ENCODE measurements at places on chromosomes 4 and X. TPM values are rescaled to one million over a fixed set of nuclear protein-coding genes. Genes with fewer than 3 reads are reported as not detected.
A peak's percentile ranks its signal among the peaks of the same experiment; 100 is the strongest.

DNA sequence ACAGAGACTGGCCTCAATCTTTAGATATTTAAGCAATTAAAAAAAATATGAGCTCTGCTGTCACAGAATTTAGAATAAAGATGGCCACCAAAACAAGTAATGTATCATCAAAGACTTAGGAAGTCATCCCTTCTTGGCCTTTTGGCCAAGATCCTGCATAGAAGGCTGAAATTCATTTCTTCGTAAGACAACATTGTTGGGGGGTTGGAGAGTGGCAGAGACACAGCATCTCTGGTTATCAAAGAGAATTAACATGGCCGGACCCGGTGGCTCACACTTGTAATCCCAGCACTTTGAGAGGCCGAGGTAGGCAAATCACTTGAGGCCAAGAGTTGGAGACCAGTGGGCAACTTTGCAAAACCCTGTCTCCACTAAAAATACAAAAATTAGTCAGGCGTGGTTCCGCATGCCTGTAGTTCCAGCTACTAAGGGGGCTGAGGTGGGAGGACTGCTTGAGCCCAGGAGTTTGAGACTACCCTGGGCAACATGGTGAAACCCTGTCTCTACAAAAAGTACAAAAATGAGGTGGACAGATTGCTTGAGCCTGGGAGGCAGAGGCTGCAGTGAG is 4.0 kb downstream of the PPM1K start:
- no peak for DNase-seq
- H3K4me1 ChIP-seq = peaks cover 51% of the 10 kb centered on the region
- H3K27ac ChIP-seq = no peak overlapping the region
- H3K27me3 ChIP-seq = no peaks in the 10 kb centered on the region

- H3K36me3 ChIP-seq = peaks cover 2% of the 10 kb centered on the region
- no peak for DNase-seq
- H3K27ac ChIP-seq = no peak overlapping the region
- H3K4me1 ChIP-seq = peaks cover 17% of the 10 kb centered on the region
These were observed 64.7 kb upstream of the TNIP3 start for GRCh38 chr4:121228848-121229247.

DNA sequence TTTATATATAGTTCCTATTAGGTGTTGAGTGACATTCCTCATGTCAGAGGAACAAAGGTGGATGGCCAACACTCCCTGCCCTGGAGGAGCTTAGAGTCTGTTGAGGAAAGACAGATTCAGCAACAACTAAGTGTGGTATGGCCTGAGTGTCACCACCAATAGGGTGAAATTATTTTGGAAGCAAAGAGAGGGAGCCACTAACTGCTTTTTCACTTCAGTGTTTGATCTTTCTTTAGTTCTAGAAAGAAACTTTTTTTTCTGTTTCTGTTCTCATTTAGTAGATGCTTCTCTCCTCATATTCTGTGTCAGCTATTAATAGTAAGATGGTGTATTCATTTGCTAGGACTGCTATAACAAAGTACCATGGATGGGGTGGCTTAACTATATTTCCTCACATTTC is 81.5 kb downstream of the ARX start:
- H3K4me3 ChIP-seq = no peak overlapping the region
- no peak overlapping the region for H3K27ac ChIP-seq
- DNase-seq = no peak
- peaks cover 3% of the 10 kb centered on the region for H3K36me3 ChIP-seq
- H3K27me3 ChIP-seq = no peaks in the 10 kb centered on the region
- no peaks in the 10 kb centered on the region for H3K4me1 ChIP-seq

- peak overlapping the region; percentile 80 for H3K4me3 ChIP-seq
- peaks cover 3% of the 10 kb centered on the region for H3K27me3 ChIP-seq
- H3K27ac ChIP-seq = peak overlapping the region; percentile 75
- peak; percentile 76 for DNase-seq
- H3K36me3 ChIP-seq = no peaks in the 10 kb centered on the region
These were observed 27.0 kb upstream of the TMEM131L start for GRCh38 chr4:153438916-153439756.

DNA sequence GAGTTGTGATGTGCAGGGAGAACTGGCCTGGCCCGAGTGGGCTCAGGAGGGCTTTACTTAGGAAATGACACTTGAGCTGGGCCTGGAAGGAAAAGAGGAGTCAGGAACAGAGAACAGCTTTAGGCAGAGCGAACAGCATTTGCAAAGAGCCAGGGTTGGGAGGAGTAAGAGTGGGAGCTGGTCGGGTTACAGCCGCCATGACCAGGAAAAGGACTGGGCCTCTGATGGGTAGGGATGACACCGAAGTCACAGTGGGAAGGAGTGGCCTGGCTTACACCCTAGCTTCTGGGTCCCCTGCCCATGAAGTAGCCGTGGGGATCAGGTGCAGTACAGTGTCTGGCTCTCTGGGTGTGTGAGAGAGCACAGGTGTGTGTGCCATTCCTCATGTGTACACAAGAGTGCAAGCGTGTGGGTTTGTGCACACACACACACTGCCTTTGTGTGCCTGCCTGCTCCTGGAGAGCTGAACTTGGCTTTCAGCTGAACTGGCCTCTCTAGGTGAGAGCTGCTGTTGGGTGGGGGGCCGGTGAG is 31.6 kb downstream of the TRMT44 start:
- no peak overlapping the region for H3K4me3 ChIP-seq
- DNase-seq = no peak
- H3K27ac ChIP-seq = no peak overlapping the region
- no peaks in the 10 kb centered on the region for H3K27me3 ChIP-seq
- H3K4me1 ChIP-seq = no peaks in the 10 kb centered on the region

GRCh38 chrX:119871245-119871598 is 311 bp downstream of the RNF113A start:
- no peak for DNase-seq
- no peaks in the 10 kb centered on the region for H3K27me3 ChIP-seq
- H3K27ac ChIP-seq = peak overlapping the region; percentile 99
- H3K4me3 ChIP-seq = peak overlapping the region; percentile 98
- H3K4me1 ChIP-seq = peaks cover 5% of the 10 kb centered on the region
- H3K36me3 ChIP-seq = peaks cover 19% of the 10 kb centered on the region

- no peak overlapping the region for H3K27ac ChIP-seq
- no peaks in the 10 kb centered on the region for H3K4me1 ChIP-seq
- no peak for DNase-seq
- no peaks in the 10 kb centered on the region for H3K36me3 ChIP-seq
- no peak overlapping the region for H3K4me3 ChIP-seq
- H3K27me3 ChIP-seq = no peaks in the 10 kb centered on the region
These were observed 855.0 kb upstream of the GRID2 start for GRCh38 chr4:91448668-91449330.

- DNase-seq = no peak
- no peak overlapping the region for H3K27ac ChIP-seq
- no peaks in the 10 kb centered on the region for H3K4me1 ChIP-seq
- H3K27me3 ChIP-seq = no peaks in the 10 kb centered on the region
These were observed 320.0 kb upstream of the PCDH18 start for GRCh38 chr4:137852326-137852725.

GRCh38 chrX:75067931-75068330 is 88.2 kb downstream of the ABCB7 start:
- DNase-seq = no peak
- H3K4me3 ChIP-seq = no peak overlapping the region
- no peak overlapping the region for H3K27ac ChIP-seq
- H3K36me3 ChIP-seq = peaks cover 12% of the 10 kb centered on the region

- H3K4me1 ChIP-seq = peaks cover 5% of the 10 kb centered on the region
- H3K27ac ChIP-seq = no peak overlapping the region
- H3K4me3 ChIP-seq = no peak overlapping the region
- no peak for DNase-seq
- no peaks in the 10 kb centered on the region for H3K27me3 ChIP-seq
These were observed 103.6 kb downstream of the RTL3 start for GRCh38 chrX:78555401-78555980.

DNA sequence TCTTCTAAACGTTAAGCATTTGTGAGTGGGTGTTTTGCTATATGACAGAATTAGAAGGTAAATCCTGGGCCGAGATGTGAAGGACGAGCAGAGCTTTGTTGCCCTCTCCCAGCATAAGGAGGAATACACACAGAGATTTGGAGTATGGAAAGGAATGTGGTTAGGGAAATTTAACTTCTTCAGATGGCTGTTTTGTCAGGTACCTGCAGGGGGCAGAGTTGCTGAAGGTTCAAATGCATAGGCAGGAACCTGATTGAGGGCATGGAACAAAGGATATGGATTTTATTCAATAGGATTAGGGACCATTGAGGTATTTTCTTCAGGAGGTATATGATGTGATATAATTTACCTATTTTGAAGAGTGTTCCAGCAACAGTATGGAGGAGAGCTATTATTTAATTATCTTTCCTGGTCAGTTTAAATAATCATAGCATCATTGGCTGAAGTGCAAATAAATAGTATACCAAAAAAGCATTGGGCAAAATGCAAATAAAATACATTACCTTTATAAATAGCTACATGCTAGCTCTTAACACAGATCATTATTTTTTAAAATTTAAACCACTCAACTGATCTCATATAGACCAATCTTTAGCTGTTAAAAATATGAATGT is 143.6 kb downstream of the SLIT2 start:
- H3K27me3 ChIP-seq = no peaks in the 10 kb centered on the region
- peak; percentile 75 for DNase-seq
- H3K4me1 ChIP-seq = no peaks in the 10 kb centered on the region
- H3K4me3 ChIP-seq = no peak overlapping the region

- H3K4me3 ChIP-seq = no peak overlapping the region
- H3K27ac ChIP-seq = no peak overlapping the region
- no peaks in the 10 kb centered on the region for H3K4me1 ChIP-seq
- no peaks in the 10 kb centered on the region for H3K27me3 ChIP-seq
- no peaks in the 10 kb centered on the region for H3K36me3 ChIP-seq
- DNase-seq = no peak
These were observed 371.9 kb upstream of the NWD2 start for GRCh38 chr4:36872679-36873078.

SEC31A gene
- 125 TPM for total RNA-seq

ZDHHC15 gene
- total RNA-seq = 0.28 TPM

HTRA3 gene
- 0.12 TPM for total RNA-seq

TMEM150C gene
- not detected for total RNA-seq

ANOS1 gene
- not detected for total RNA-seq

ERAS gene
- total RNA-seq = not detected

MAB21L2 gene
- not detected for total RNA-seq
